ENCODE measurements at places on chromosomes 11 and 22. TPM values are rescaled to one million over a fixed set of nuclear protein-coding genes. Genes with fewer than 3 reads are reported as not detected.

The CD248 gene
- total RNA-seq, result 0.82 TPM

The XNDC1N gene
- 10.3 TPM for total RNA-seq

DNA sequence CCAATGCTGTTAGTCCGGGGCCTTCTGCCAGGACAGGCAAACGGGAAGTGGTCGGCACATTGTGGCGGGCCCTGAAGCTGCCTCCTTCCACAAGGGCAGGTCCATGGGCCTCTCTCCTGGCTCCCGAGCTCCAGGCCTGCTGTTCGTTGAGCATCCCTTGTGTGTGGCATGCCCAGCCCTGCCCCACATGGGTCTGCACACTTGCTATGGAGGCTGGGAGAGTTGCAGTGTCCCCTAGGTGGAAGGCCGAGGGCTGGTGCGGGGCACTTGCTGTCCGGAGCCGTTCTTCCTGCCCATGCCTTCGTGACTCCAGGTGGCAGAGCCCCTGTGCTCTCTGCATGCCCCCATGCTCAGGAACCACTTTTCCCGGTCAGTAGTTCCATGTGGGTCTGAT is 26.0 kb upstream of the DGCR8 start:
- no peak for DNase-seq

GRCh38 chr11:46327829-46328228 is 19.4 kb upstream of the DGKZ start:
- DNase-seq, result no peak

Measured in activated T-cell treated with anti-CD3 and anti-CD28 coated beads, Interleukin-2, amount 50 U/mL, for 4 hours (primary cell).